ENCODE measurements at places on chromosomes 6 and 20.

- no peak for DNase-seq
These were observed 967.3 kb upstream of the ADGRB3 start for GRCh38 chr6:67667637-67668422.

DNA sequence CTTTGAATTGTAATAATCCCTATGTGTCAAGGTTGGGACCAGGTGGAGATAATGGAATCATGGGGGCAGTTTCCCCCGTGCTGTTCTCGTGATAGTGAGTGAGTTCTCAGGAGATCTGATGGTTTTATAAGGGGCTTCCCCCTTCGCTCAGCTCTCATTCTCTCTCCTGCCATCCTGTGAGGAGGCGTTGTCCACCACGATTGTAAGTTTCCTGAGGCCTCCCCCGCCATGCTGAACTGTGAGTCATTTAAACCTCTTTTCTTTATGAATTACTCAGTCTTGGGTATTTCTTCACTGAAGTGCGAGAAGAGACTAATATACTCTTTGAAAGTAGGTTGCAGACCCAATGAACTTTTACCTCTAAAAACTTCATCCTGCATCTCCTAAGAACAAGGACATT lies 39.2 kb upstream of the KCNG1 start:
- DNase-seq: no peak

- no peak for DNase-seq
These were observed 43.6 kb upstream of the IER3 start for GRCh38 chr6:30787954-30788353.

GRCh38 chr6:28721372-28721771 lies 195.7 kb downstream of the GPX5 start:
- no peak for DNase-seq

DNA sequence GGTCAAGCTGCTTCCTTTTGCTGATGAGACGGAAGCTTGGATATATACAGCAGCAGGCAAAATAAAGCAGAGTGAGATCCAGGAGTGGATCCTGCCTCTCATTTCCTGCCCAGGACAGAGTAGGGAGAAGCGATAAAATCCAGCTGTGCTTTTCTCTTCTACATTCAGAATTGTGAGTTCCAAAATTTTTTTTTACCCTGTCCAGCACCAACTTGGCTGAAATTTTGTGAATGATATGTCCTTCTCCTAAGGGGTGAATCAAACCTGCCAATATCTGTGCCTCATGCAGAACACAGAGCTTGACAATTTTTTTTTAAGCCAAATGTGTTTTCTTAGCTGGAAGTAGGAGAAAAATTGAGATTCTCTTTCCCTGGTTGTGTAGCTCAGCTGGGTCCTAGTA lies 235.6 kb upstream of the CHD6 start:
- no peak for DNase-seq

GRCh38 chr6:131231891-131232290 lies 96.6 kb downstream of the AKAP7 start:
- no peak for DNase-seq

DNA sequence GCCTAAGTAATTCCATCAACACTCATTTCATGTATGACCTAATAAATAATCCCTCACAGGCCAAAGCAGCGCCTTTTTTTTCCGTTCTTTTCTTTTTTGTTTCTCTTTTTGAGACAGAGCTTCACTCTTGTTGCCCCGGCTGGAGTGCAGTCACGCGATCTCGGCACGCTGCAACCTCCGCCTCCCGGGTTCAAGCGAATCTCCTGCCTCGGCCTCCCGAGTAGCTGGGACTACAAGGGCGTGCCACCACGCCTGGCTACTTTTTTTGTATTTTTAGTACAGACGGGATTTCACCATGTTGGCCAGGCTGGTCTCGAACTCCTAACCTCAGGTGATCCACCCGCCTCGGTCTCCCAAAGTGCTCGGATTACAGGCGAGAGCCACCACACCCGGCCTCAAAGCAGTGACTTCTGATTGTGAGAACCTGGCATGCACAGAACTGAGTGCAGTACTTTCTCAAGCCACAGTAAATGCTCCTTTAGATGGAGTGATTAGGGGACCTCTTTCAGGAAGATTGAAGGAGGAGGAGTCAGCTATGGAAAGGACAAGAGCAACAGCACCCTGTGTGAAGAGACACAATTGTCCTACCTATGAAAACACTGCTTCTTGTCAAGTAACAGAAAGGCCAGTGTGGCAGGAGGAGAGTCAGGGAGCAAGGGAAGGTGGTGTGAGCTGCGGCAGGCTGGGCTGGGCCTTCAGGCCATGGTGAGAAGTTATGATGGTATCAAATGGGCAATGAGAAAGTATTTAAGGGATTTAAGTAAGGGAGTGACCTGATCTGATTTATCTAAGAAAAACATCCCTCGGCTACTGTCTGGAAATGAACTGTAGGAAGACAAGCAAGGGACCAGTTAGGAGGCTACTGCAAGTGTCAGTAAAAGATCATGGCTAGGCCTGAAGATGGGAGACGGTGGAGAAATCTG lies 1.7 kb upstream of the SCAF8 start:
- no peak for DNase-seq

DNA sequence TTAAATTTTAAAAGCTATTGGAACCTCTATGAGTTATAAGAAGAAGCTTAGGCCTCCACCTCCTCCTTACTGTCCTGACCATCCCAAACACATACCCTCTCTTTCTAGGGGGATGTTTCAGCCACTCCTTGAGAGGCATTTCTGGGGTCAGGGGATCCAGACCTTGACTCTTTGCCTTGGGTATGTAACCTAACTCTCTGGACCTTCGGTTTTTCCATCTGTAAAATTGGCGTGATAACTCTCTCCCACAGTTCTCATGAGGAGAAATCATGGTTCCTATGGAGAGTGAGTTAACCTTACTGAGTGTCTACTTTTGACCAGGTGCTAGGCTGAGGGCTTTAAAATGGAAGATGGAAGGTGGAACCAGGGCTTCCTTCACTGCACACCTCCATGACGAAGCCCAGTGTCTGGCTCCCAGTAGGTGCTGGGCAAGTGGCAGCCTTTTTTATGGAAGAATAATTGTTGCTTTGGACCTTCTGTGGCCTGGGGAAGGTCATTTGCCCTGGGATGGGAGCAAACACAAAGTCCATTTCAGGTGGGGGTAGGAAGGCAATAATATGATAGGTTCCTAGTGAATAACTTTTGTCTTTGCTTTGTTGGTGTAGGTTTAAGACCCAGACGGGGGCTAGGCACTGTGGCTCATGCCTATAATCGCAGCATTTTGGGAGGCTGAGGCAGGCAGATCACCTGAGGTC lies 18.4 kb downstream of the FOXP4 start:
- no peak for DNase-seq

GRCh38 chr20:382291-383115 lies 1.9 kb downstream of the TRIB3 start:
- no peak for DNase-seq

DNA sequence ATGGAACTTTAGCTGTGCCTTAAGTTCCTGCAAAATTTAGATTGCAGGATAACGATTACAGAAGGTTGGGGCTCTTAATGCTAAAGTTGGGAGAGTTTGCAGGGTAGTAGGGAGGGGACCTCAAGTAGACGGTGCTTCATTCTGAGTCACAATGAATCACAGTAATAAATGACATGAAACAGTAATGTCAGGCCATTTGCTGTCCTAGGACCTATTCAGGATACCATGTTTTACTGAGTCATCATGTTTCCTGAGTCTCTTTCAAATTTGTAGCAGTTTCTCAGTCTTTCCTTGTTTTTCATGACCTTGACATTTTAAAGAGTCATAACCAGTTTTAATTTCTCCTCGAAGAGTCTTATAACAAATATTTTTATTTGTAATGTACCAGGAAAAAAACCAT lies 406.9 kb upstream of the MAP3K7 start:
- no peak for DNase-seq

GRCh38 chr6:130369831-130370230 lies 4.0 kb downstream of the TMEM200A start:
- no peak for DNase-seq

DNA sequence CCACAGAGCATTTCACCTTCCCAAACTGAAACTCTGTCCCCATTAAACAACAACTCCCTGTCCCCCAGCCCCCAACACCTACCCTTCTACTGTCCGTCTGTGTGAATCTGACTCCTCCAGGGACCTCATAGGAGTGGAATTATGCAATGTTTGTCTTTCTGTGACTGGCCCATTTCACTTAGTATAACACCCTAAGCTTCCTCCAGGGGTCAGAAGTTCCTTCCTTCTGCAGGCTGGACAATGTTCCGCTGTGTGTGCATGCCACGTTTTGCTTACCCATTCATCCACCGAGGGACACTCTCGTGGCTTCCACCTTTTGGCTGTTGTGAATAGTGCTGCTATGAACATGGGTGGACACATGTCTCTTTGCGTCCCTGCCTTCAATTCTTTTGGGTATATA lies 37.6 kb upstream of the MPC1 start:
- no peak for DNase-seq

GRCh38 chr6:84340422-84340821 lies 113.0 kb upstream of the CEP162 start:
- no peak for DNase-seq

DNA sequence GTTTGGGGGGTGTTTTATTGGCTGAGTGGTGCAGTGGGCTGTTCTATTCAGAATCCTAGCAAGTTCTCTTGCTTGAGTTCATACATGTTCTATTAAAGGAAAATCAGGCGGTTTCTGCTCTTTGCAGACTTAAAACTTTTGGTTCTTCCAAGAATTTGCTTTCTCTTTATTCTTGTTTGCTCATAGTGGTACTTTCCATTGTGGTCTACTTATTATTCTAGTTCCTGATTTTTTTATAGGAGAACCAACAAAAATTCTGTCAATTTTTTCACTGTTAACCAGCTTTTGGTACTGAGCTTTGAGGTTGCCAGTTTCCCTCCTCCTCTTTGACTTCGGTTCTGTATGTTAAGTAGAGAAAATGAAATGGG lies 6.7 kb downstream of the AFDN start:
- DNase-seq: no peak

DNA sequence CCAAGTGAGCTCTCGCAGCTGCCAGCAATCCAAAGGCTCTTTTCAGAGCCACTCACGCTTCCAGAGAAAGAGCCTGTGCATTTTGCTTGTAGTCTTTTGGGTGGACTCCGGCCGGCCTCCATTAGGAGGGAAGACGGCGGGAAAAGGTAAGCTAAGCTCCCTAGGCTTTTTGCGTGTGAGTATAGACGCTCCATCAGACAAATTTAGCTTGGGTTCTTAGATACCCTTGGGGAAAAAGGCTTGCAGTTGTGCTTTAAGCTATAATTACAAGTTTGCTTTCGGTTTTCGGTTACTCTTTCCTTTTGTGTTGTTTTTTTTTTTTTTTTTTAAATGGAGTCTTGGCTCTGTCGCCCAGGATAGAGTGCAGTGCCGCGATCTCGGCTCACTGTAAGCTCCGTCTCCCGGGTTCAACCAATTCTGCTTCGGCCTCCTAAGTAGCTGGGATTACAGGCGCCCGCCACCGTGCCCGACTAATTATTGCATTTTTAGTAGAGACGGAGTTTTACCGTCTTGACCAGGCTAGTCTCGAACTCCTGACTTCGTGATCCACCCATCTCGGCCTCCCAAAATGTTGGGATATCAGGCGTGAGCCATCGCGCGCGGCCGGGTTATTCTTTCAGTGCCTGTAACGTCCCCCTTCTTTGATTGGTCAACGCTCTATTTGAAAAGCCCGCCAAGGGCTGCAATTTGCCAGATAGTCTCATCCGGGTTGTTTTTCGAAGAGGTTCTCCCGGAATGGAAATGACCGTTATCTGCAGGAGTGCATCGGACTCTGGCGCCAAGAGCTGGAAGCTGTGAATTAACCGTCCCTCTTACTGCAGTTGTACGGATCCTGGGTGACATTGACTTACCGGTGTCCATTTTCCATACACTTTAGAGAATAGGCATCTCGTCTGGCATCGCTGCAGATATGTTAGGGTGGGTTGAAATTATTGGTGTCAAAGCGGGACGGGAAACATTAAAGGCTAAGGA lies 18.1 kb downstream of the OR2B2 start:
- DNase-seq: peak; percentile 93

- no peak for DNase-seq
These were observed 83.0 kb downstream of the TMEM242 start for GRCh38 chr6:157240059-157240959.

GRCh38 chr6:130164251-130164650 lies 58.5 kb downstream of the SAMD3 start:
- DNase-seq: no peak

DNA sequence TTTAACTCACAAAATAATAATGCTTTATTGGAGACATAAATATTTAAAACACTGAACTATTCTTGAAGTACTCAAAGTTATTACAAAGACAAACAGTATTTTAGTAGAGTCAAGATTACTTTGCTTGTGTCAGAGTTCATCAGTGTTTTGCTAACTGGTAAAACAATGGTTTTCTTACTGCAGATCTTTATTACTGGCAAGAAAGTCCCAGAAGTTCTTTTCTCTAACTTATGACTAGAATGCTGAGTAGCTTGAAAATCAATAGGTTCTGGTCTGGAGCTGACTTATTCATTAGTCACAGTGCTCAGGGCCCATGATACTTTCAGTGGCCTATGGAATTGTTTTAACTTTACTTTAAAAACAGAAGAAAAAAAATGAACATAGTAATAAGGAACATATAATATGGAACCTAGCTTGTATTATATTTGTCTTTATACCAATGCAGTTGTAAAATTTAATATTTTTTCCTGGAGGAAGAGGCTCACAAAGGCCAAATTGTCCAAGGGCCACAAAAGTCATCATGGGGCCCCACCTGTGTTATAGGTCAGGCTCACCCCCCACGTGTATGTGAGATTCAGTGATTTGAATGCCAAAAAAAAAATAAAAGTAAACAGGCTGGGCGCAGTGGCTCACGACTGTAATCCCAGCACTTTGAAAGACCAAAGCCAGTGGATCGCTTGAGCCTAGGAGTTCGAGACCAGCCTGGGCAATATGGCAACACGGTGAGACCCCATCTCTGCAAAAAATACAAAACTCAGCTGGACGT lies 53.3 kb downstream of the PLEKHG1 start:
- DNase-seq: no peak

DNA sequence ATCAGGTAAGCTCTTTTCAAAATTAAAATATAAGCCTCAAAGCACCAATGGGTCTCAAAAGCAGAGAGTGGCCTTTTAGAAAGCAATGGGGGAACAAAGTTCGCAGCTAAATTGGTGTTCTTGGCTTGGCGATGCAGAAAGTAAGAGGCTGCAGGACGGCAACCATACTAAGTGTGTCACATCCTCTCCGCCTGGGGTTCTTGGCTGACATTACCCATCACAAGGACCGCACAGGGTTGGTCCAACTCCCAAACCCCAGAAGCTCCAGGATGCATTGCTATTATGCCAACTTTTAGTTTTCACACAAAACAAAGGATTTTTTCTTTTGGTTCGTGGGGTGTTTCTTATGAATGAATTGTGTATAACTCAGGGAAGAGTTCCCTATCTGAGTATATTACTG lies 124.8 kb downstream of the PRKN start:
- no peak for DNase-seq
